ENCODE measurements at places on chromosomes 5 and 9.

DNA sequence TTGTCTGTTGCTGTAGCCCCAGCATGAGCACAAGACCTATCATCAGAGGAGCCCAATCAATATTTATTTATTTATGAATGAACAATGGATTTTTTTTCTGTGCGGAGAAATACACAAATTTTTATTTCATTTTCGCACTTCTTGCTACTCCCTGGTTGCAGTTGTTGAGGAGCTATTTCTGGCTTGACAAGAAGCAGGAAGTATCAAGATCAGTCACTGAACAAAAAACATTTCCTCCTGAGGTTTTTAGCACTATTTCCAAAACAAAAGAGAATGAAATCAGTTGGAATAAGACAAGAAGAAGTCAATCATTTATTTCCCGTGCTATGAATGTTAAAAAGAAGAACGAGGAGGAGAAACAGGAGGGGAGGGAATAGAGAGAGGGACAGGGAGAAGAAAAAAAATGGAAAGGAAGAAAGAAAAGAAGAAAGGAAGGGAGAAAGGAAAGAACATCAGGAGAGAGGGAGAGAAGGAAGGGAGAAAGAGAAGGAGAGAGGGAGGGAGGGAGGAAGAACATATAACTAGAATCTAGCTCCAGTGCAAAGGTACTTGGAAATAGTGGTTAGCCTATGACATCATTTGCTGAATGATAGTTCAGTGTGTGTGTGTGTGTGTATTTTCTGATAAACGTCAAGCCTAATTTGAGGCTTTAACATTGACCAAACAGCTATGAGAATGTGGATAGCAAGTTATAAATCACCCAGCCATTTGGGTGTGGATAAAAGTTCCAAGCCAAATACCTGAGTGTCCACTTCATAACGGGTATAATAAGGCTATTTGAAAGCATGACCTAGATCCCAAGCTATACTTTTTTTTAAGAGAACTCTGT lies 586.0 kb downstream of the EBF1 start:
- no peak for DNase-seq

GRCh38 chr9:92492781-92493401 lies 10.6 kb upstream of the ASPN start:
- DNase-seq: no peak

DNA sequence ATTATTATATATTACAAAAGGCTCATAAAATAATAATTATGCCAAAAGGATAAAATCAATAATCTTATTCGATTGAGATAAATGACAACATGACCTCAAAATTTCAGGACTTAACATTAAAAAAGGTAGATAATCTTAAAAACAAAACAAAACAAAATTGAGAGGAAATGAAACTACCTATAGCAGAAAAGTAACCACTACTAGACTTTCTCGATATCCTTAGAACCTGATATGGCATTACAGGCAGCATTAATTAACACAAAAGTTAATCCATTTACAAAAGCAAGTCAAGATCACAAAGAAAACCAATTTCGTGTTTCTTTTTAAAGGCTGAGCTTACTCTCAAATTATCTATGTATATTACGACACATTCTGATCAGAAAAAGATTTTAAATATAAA lies 29.9 kb downstream of the TMEM161B start:
- no peak for DNase-seq

DNA sequence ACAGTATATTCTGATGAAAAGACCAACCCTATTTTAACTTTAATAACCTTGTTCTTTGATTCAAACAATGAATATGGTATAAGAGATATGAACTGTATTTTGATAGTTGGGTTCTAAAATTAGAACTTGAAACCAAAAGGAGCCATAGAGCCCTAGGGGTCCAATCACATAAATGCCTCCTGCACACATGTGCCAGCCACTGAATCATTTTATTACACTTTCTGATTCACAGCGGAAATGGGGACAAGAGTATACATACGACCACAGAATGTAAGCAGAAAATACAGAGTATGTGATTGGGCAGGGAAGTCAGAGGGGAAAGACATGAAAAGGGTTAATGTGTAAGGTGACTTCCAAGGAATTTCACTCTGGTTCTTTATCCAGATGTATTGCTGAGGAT lies 1000.2 kb downstream of the NR2F1-AS1 start:
- no peak for DNase-seq

GRCh38 chr9:116101516-116101915 lies 52.1 kb upstream of the PAPPA start:
- no peak for DNase-seq

DNA sequence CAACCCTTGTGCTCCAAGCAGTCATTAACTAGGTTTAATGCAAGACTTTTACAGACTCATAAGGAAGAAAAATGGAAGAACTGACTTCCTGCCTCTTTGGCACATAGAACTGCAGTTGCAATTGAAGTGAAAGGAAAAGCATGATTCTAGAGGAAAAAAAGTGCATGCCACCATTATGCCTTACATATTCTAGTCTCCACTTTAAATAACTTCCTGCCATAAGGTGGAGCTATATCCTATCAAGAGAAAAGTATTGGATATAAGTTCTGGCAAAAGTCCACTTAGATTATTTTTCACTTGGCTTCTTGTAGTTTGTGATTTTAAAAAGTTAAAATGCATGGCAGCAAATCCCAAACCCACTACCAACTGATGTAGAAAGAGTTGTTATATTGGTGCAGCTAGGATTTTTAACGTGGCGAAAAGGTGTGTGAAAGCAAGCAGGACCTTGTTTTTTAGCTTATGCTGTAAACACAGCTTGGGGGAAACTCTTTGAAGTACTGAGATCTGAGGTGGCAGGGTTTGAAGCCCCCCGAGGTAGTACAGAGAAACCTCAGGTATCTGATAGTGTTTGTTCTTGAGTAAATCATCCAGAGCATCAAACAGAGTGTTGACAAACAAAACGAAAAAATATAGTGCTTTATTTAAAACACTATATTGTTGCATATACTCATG lies 117.9 kb downstream of the ANXA1 start:
- no peak for DNase-seq

- DNase-seq: no peak
These were observed 111.1 kb downstream of the SGCD start for GRCh38 chr5:156438076-156438475.

DNA sequence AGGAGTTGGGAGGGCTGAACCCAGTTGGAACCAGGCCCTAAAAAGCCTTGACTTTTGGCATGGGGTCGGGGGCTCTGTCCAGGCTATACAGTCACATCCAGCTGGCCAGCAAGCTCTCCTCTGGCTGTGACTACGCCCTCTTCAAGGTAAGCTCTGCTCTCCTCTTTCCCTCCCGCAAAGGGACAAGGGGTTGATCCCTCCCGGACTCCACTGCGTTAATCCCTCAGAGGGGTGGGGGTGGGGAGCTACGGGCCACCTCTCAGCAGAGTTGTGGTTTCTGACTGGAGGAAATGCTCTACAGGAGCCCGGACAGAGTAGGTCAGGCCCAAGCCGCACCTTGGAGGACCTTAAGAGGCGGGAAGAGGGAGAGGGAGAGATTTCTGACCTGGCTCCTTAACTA lies 3.0 kb upstream of the TSPAN17 start:
- no peak for DNase-seq

DNA sequence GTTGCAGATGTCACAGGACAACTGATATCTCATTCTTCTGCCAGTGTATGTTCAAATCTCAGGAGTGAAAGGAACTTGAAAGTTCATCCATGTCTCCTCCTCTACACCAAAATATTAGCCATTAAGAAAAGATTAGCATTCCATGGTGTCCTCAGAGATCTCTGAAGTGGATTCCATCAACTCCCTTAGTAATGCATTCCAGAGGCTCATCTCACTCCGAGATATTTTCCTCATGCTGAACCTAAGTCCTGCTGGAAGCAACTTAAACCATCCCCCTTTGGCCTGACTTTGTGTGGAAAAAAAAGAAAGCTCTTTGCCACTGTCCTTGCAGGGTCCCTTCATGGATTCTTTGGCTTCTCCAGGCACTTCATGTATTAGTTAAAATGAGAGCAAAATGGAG lies 155.7 kb upstream of the ZNF462 start:
- DNase-seq: no peak

DNA sequence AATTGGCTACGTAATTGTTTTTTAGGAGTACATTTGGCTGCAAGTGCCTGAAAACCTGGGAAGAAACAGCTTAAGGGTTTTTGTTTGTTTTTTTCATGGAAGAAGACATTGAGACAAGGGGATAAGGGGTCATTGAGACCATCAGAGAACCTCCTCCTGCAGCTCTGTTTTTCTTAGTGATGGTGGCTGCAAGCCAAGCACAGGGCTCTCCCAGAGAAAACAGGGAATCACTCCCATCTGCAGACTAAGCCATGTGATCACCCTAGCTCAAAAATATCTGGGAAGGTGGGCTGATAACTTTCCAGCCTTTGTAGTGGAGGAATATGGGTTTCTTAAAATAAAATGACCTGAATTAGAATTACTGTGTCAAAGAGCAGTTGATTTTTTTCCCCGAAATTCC lies 25.1 kb downstream of the PALM2AKAP2 start:
- no peak for DNase-seq

DNA sequence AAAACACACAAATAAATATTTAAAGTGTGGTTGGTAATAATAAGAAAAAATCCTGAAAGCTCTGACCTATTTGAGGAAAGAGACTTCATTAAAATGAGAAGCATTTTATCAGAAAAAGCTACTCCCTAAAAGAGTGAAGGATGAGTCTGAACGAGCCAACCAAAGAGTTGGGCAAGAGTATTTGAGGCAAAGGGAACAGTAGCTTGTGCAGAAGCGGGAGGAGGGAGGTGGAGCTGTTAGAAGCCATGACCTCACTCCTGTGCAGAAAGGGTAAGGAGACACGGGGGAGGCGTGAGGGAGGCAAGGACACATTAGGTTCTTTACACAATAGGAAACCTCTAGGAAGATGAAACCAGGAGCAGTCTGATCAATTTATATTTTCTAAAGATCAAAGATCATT lies 29.4 kb downstream of the SH3RF2 start:
- no peak for DNase-seq

GRCh38 chr5:43649256-43649655 lies 46.3 kb downstream of the NNT start:
- DNase-seq: no peak

DNA sequence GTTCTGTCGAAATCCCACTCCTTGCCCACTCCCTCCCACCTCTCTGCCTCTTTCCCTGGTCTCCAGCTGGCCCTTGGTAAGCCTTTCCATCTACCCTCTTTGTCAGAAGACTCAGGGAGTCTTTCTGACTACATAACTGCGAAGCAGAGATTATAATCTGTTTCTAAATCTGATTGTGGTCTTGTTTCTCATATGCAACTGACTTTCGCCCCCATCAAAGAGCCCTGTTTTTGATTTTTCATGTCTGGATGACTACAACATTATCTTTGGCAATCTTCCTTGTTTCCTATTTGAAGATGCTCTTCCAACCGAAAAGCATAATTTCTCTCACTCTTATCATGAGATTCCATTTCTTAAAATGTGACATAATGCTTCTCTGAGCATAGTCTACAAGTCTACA lies 218.2 kb upstream of the ADAMTSL1 start:
- no peak for DNase-seq

DNA sequence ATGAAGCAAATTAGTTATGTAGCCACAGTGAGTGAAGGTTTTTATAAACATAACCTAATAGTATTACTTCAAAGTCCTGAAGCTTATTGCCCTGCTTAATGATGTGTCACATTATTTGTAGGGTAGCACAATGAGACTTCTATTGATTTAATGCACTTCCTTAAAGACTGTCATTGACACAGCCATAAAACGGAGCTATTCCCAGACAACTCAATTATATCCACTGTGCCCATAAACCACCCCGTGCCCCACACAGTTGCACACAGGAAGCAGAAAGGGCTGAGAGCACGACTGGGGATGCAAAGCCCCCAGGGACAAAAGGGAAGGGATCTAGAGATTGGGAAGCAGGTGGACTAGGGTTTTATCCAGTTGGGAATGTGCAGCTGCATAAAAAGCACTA lies 37.0 kb downstream of the TRIM32 start:
- DNase-seq: no peak

- DNase-seq: no peak
These were observed 732 bp upstream of the SMIM15 start for GRCh38 chr5:61162832-61163567.

DNA sequence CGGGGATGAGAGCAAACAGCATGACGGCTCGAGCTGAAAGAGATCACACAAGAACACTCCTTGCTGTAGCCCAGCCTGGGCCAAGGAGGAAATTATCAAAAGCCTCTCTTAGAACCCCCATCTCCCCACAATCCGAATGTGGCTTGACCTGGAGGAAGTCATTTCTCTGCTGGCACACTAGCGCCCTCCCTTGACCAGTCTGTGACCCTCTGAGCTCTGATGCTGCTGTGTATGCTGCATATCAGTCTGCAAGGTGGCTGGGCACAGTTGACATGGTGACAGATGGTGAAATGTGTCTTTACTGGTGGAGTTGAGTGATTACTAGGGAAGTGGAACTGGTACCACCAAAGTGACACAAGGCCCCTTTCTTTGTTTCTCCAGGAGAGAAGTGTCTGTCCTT lies 3.3 kb downstream of the SLC46A2 start:
- DNase-seq: no peak

GRCh38 chr9:86764671-86765343 lies 182.5 kb downstream of the GAS1 start:
- DNase-seq: no peak

DNA sequence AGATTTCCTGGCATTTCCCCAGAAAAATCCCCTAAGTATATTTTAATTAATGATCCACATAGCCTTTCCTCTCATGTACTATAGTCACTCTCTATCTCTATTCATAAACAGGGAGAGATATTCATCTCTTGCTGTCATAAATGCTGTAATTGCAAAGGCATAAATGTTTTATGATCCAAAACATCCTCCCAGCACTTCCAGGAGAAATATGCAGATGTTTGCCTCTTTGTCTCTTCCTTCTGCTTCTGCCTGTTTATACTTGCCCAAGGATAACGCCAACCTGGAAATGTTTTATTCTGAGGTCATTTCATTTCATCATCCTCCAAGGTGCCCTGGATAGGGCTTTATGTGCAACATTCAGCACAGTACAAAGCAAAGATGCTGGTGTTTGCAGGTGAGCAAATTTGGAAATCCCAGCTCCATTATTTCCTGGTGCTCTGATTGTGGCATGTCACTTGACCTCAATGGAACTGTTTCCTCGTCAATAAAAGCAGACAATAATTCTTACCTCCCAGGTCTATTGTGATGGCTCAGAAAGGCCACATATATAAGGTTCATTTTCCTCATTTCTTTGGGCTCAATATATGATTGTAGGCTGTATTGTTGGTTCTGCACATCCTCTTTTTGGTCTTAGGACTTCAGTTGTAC lies 6.9 kb downstream of the TNFSF15 start:
- DNase-seq: no peak

DNA sequence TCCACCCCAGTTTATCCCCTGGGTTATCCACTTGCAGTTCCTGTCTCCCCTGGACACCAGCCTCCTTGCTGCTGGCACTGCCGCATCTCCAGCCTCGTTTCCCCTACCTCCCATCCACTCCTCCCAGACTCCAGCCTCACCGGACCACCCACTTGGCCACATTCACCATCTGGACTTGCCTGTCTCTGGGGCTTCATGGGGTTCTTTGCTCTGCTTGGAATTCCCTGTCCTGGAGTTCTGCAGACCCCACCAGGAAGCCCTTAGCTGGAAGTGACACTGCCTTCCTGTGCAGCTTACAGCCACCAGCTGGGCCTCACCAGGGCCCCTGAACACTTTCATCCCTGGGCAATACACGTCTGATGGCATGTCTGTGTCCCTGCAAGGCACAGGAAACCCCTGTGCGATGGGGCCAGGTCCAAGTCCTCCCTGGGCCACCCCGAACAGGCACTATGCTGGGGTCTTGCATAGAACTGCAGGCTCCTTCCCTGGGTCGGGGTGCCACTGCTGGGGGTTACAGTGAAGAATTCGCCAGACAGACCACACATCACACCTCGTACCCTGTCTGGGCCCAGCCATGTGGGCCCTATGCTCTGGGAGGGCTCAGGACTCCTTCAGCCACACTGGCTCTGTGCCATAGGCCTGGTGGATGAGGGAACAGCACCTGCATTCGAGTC lies 3.0 kb downstream of the FLT4 start:
- no peak for DNase-seq

Data from stimulated activated CD8-positive, alpha-beta memory T cell treated with anti-CD3 and anti-CD28 coated beads, Interleukin-15, amount 100 ng/mL, for 24 hours (primary cell).